ENCODE measurements at places on chromosomes 13 and 19.

DNA sequence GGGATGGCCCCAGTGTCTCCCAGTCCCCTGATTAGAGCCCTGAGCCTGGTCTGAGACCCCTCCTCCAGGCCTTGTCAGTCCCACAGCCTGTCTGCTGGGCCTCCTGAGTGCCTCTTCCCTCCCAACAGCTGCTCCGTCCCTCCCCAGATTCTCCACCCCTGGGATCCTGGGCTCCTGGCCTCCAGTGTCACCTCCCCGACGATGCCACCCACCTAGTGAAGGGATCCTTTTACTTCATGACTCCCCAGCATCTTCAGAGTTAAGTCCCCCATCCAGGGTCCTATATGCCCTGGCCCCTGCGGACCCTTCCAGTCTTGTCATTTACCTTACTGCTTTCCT lies 4.4 kb upstream of the PRX start:
- DNase-seq = no peak

GRCh38 chr13:86757236-86757978 lies 913.8 kb upstream of the SLITRK5 start:
- no peak for DNase-seq

GRCh38 chr19:7912697-7913564 lies 1.7 kb upstream of the TGFBR3L start:
- DNase-seq = no peak

GRCh38 chr19:5804516-5805461 lies at the start of gene NRTN:
Gene NRTN, plus strand, starts transcription at chr19:5805067. Its CDS starts 19,099 bp downstream, at chr19:5824166.
- no peak for DNase-seq

DNA sequence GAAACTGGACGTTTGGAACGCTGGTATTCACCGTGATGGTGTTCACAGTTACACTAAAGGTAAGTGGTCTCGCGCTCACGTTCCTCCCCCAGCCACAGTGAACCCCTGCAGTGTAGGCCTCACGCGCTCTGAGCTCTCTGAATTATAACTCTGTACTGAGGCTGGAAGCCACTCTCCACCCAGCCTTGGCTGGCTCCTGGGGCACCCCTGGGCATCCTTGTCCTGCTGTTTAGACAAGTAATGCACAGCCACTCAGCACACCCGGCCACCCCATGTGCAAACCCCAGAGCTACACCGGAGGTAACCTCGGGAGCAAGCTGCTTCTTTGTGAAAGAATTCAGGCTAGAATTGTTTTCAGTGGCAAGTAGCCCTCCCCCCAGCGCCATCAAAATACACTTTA lies 97.3 kb upstream of the MCF2L start:
- DNase-seq = no peak

- peak; percentile 57 for DNase-seq
Observed at GRCh38 chr13:23473221-23473620, 39.7 kb upstream of the SACS start.

DNA sequence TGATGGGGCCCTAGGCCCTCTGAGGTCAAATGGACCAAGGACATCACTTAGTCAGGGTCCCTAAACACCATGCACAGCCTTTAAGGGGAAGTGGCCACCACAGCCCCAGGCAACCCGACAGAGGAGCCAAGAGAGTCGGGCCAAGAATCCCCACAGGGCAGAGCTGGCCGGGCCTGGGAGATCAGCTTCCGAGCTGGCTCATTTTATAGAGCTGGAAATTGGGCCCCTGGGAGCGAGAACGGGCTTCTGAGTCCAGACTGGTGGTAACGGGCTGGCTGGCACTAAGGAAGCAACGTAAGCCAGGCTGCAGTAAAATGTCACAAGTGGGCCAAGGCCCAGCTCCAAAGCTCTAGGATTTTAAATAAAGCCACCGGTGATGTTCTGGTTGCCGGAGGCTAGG lies 51.1 kb downstream of the HSPH1 start:
- no peak for DNase-seq

DNA sequence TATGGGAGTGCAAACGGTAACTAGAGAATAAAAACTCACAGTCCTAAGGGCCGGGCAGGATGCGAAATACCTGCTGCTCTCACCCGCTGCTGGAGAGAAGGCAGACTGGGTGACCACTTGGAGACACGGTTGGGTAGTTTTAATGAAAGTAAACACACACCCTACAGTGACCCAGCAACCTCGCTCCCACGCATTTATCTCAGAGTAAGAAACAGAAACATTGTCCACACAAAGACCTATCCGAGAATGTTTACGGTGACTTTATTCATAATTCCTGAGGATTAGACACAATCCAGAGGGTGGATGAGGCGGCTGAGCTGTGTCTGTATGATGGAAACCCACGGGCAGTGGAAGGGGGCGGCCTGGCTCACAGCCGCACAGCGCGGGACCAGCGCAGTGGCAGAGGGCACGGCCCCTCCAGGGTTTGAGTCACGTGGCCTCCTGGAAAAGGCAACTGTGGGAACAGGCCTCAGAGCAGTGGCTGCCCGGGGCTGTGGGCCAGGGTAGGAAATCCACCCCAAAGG lies 73.5 kb upstream of the C13orf46 start:
- no peak for DNase-seq
